T47D (cell line): ENCODE measurements at places on chromosomes 6 and 20.

GRCh38 chr6:90068703-90069523 lies 174.6 kb downstream of the GJA10 start:
- no peak for DNase-seq

DNA sequence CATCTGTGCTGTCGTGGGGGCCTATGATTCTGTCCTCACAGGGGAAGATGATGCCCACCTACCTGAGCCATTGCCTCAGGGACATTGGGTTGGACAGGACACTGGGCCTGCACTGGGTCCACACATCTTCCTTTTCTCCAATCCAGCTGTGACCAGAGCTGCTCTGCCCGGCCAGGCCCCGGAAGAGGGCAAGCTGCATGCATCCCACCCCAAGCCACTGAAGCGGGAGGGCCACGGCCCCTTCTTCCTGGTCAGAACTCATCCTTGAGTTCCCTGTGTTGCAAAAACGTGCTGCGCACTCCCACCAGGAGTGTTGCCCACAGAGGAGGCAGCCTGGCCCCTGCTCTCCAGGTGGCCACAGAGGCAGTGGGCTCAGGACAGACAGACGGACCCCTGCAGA lies 38.2 kb downstream of the SPDEF start:
- no peak for DNase-seq

- DNase-seq, result peak; percentile 50
Measured at GRCh38 chr20:18001131-18001921, 32.5 kb downstream of the MGME1 start.

DNA sequence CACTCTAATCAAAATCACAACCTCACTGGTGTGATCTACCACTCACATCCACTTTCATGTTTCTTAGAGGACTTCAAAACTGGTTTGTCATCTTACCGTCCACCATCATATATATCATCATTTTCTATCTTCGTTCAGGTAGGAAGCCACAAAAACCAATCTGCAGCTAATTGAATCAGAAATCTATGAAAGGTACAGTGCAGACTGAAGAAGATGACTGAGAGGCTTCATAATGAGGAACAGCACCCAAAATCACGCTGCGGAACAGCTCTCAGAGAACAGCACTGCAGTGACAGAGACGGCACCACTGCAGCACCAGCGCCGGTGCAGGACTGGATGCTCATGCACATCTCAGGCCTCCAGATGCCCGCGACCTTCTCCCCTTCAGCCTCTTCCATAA lies 13.0 kb downstream of the GMDS start:
- no peak for DNase-seq

GRCh38 chr6:116385921-116386320 lies 15.2 kb downstream of the DSE start:
- no peak for DNase-seq

- DNase-seq, result no peak
Measured at GRCh38 chr6:84926189-84927155, 162.1 kb upstream of the TBX18 start.

GRCh38 chr6:27474672-27475071 lies 1.8 kb upstream of the ZNF184 start:
- DNase-seq, result no peak
